NCI-H1694 treated with DMSO at 0.1 percent for 48 hours (cell line): ENCODE measurements at places on chromosomes 13 and 19.

- DNase-seq = no peak
These were observed 20.5 kb downstream of the VASP start for GRCh38 chr19:45527731-45528130.

DNA sequence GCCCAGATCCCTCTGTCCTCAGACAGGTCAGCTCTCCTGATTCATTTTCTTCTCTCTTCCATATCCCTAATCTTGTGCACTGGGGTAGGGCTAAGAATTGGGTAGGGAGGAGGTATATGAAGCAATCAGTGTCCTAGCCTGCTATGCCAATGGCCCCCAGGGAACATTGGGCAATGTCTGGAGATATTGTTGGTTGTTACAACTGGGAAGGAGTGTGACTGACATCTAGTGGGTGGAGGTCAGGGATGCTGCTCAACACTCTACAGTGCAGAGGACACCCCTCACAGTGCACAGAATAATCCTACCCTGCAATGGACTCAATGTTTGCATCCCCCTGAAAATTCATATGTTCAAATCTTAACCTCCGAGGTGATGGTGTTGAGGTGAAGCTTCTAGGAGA, 57.5 kb downstream of the CPAMD8 start:
- no peak for DNase-seq

GRCh38 chr13:91375116-91375729, 23.2 kb upstream of the GPC5 start:
- no peak for DNase-seq

DNA sequence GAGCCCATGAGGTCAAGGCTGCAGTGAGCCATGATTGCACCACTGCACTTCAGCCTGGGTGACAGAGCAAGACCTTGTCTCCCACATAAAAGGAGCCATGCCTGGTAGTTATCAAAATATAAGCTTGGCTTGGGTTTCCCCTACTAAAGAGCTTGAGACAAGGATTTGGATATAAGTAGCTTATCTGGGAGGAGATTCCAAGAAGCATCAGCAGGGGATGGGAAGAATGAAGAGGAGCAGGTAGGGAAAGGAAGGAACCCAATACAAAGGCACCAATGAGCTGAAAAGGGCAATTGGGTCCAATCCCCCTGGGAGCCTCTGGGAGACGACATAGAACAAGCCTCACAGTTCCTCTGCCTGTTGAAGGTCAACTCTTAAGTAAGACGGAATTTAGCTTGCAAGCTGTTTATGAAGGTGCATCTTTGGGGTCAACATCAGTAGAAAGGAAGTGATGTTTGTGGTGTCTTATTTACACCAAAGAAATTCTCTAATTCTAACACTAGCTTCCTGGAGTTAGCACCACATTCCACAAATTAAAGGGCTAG, 7.4 kb upstream of the CLEC4G start:
- DNase-seq = no peak

- DNase-seq = no peak
These were observed 26.4 kb upstream of the FAM216B start for GRCh38 chr13:42754801-42755510.

DNA sequence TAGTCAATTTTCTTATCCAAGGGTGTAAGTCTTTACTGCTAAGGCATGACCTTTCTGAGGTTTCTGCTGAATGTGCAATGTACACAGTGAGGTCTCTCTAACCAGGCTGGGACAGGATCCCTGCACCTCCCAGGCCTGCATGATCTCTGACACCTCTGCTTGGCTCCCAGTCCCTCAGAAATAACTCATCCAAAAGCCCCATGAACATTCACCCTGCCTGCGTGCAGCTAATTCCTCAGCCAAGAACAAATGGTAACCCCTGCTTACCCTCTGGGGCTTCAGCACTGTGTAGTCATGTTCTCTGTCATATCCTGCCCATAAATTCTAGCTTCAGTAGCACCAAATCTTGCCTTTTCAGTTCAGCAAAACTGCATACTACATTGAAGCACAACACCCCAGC, 1146.3 kb upstream of the MIR17HG start:
- DNase-seq = no peak

DNA sequence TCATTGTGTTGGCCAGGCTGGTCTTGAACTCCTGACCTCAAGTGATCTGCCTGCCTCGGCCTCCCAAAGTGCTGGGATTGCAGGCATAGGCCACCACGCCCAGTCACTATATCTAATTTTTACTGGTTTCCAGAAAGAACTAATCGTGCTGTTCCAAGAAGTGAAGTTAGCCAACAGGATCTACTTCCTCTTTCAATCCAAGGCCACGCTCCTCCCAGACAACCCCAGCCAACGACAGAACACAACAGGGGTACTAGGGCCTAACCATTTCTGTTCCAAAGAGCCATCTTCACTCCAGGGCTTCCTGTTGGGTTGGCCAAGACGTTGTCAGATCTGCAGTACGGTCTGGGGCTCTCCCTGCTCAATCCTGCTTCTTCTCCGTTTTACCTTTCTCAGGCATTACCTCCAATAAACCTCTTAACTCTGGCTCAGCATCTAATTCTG, 7.0 kb upstream of the LSM14A start:
- DNase-seq = no peak

- no peak for DNase-seq
These were observed 179.2 kb downstream of the TPTE2 start for GRCh38 chr13:19382111-19382510.

- DNase-seq = no peak
These were observed 29.9 kb downstream of the KCTD15 start for GRCh38 chr19:33826521-33826920.

GRCh38 chr19:45095496-45096413, 2.8 kb downstream of the PPP1R37 start:
- no peak for DNase-seq

DNA sequence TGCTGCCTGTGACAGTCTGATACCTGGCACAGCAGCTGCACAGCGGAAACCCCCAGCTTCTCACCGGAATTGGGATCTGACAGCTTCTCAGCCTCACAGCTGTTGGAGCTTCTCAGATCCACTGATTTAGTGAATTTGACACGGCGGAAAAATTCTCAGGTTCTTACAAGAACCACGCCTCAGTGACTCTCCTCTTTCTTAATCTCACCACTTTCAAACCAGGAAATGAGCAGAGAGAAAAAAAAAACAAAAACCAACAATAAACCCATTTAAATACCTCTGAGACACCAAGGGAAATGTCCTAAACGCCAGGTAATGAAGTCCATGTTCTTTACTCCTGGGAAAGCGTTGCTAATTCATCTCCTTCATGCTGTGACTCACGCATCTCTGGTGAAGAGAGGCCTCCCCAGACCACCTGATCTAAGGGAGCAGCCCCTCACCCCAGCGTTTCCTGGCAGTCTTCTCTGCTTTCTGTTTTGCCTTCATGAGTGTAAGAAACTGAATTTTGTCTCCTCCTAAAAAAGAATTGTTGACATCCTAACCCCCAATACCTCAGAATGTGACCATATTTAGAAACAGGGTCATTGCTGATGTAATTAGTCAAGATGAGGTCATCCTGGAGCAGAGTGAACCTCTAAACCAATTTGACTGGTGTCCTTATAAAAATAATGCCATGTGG, 15.9 kb upstream of the IZUMO2 start:
- no peak for DNase-seq

- DNase-seq = no peak
These were observed 667.8 kb downstream of the SLITRK1 start for GRCh38 chr13:83214452-83214851.

- no peak for DNase-seq
These were observed 7.5 kb upstream of the C2CD4C start for GRCh38 chr19:416416-416815.

DNA sequence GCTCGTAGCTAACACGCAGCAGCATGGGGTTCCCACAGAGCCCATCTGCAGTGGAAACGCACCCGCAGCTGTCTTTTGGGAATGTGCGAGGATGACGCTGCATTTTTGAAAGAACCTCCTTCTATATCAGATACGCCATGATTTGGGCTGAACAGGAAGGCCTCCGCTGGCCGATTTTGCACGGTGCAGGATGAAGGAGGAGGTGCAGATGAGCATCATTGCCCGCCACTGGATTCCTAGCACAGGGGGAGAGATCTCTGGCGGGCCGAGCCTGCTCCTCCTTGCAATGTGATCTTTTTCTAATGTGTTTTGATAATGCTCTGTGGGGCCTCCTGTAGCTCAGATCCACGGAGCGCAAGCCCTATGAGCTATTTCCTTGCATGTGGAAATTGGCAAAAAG, 55.5 kb downstream of the EFNB2 start:
- DNase-seq = no peak

- DNase-seq = no peak
These were observed 11.0 kb downstream of the PRKCG start for GRCh38 chr19:53892981-53893325.

- no peak for DNase-seq
These were observed 301.9 kb upstream of the OBI1 start for GRCh38 chr13:78960881-78961280.

- no peak for DNase-seq
These were observed 277.3 kb downstream of the FOXO1 start for GRCh38 chr13:40389081-40389641.

GRCh38 chr19:5470264-5470671, 15.1 kb downstream of the ZNRF4 start:
- DNase-seq = no peak
